ENCODE measurements at places on chromosomes 12 and 14.

DNA sequence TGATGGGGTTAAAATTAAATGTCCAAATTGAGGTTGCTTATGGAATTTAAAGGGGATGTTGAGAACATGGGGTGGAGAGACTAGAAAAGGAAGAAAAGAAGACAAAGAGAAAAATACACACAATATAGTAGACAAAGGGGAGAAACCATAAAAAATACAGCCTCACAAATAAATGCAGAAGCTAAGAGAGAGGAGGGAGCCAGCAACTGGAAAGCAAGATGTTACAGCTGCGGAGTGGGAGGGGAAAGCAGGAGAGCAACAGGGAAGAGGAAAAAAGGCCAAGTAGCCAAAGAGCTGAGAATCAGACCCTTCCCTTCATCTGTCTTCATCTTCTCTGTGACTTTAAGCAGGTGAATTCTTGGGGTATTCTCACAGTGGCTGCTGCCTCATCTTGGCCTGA, 39.7 kb upstream of the SMUG1 start:
- DNase-seq = no peak

- DNase-seq = no peak
These were observed 389.7 kb downstream of the AACS start for GRCh38 chr12:125454786-125455480.

- no peak for DNase-seq
These were observed 92.2 kb downstream of the CACNA1C start for GRCh38 chr12:2144951-2145350.

GRCh38 chr12:52455821-52456220, 3.9 kb upstream of the KRT6B start:
- no peak for DNase-seq

- DNase-seq = no peak
These were observed 62.0 kb downstream of the TMEM121 start for GRCh38 chr14:105588236-105588860.

DNA sequence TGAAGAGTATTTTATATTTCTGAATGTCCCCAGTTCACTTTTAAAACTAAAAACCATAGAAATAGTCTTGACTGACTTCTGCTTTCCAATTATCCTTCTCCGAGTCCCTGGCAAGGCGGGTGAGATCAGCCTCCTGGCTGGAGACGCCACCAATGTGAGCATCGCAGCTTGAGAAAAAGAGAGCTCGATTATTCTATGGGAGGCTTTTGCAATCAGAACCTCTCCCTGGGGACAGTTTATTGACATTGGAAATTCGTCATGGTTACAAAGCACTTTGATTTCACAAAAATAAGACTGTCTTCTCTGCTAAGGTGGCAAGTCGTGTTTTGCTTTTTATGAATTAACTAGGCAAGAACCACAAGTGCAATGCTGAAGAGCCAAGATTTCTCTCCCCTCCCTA, 23.6 kb upstream of the GPHB5 start:
- DNase-seq = no peak

GRCh38 chr12:12819752-12820311, 6.7 kb downstream of the DDX47 start:
- no peak for DNase-seq

GRCh38 chr12:128793701-128794100, 30.1 kb downstream of the SLC15A4 start:
- no peak for DNase-seq

- peak; percentile 74 for DNase-seq
These were observed 103.8 kb upstream of the FKBP4 start for GRCh38 chr12:2691006-2691344.

DNA sequence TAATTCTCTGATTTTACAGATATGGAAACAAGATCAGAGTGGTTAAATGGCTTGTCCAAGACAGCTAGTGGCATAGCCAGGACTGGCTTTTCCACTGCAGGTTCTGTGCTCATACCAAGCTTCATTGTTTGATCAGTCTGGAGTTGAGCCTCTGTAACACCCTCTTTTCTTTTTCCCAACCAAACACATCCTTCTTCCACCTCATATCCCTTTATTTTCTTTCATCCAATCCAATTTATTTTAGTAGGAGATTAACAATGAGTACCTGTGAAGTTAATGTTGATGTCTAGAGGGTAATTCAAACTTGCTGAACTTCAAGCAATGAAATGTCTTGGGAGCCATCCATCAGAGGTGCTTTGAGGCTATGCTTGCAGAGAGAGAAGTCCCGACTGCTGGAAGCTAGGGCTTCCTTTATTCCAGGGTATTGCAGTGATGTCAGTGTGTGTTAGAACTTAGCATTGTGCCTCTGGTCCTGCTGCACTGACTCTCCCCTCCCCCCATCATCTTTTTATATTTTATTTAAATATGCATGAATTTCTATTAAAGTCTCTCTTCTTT, 452.1 kb upstream of the PDE3A start:
- peak; percentile 67 for DNase-seq

- no peak for DNase-seq
These were observed 16.9 kb downstream of the BDKRB1 start for GRCh38 chr14:96272777-96273473.

DNA sequence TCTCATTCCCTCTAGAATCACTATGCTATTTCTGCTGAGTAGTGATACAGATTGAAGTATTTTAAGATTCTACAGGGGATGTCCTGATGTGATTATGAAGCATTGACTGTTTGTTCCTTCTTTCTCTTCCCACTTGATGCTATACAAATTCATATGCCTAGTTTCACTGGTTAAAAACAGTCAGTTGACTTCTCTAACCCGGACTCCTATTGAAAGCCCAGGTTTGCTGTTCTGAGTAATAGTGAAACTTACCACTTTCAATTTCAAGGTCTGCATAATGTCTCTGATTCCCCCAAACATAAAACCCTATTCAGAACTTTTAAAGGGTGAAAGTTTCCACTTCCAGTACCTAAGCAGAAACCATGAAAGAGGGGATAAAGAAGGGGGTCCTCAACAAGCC, 117.7 kb upstream of the RPL10L start:
- DNase-seq = no peak

GRCh38 chr14:54443981-54444380, 2.8 kb upstream of the CNIH1 start:
- DNase-seq = no peak

- DNase-seq = no peak
These were observed 629.0 kb downstream of the MED13L start for GRCh38 chr12:115648463-115648862.

- DNase-seq = no peak
These were observed 334.1 kb upstream of the RGS6 start for GRCh38 chr14:71597955-71598660.

DNA sequence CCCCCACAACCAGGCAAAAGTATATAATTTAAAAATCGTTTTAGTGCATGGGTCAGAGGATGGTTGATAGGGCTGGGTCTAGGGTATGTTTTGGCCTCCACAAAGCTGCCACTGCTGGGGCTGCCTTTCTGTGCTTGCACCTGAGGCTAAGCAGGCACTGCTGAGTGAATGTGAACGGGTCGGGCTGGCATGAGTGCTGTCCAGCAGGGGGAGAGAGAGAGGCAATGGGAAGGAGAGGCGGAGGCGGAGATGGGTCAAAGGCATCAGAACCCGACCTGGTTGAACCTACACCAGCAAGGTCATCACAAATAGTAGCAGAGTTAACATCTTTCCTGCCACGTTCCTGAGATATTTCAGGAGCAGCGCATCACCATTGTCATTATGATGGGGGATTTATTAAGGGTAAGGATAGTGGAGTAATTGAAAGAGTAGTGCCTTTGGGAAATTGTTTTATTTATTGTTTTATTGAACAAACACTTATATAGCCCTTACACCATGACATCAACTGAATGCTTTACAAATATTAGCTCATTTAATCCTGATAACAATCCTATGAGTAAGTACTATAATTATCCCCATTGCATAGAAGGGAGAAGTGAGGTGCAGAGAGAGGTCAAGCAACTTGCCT, 5.8 kb upstream of the NRXN3 start:
- DNase-seq = peak; percentile 45

- peak; percentile 44 for DNase-seq
These were observed 142.3 kb downstream of the RTN1 start for GRCh38 chr14:59728304-59728703.

- no peak for DNase-seq
These were observed 552.1 kb upstream of the FBXO33 start for GRCh38 chr14:39984323-39984722.

- no peak for DNase-seq
These were observed 8.1 kb upstream of the EIF2S3B start for GRCh38 chr12:10497602-10498001.

DNA sequence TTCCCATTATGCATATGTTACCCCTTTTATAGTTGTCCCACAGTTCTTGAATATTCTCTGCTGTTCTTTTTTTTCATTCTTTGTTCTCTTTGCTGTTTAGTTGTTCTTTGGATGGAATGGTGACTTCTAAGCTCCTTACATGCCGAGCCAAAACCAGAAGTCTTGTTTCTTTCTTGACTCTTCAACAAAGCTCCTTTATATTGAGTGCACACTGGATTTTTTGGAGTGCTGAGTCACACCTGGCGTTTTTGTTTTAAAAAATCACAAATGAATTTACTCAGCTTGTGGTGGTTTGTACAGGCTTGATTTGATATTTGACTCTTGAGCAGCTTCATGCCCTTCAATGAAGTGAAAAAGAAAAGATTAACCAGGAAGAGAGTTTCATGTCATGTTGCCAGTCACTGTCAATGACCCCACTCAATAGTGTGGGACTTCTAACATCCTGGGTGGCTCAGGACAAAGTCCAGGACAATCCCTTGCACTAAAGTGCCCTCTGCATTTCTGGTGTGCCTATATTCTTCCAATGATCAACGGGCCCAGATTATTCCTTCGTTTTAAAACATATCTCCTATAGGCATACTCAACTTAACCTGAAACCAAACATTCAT, 112.4 kb upstream of the SLC38A4 start:
- DNase-seq = no peak

GRCh38 chr12:6266971-6267721, 43.3 kb upstream of the PLEKHG6 start:
- DNase-seq = no peak

GRCh38 chr12:46473634-46474329, 101.2 kb upstream of the SLC38A2 start:
- peak; percentile 57 for DNase-seq

- no peak for DNase-seq
These were observed 477.1 kb upstream of the CCDC196 start for GRCh38 chr14:66009089-66009488.

DNA sequence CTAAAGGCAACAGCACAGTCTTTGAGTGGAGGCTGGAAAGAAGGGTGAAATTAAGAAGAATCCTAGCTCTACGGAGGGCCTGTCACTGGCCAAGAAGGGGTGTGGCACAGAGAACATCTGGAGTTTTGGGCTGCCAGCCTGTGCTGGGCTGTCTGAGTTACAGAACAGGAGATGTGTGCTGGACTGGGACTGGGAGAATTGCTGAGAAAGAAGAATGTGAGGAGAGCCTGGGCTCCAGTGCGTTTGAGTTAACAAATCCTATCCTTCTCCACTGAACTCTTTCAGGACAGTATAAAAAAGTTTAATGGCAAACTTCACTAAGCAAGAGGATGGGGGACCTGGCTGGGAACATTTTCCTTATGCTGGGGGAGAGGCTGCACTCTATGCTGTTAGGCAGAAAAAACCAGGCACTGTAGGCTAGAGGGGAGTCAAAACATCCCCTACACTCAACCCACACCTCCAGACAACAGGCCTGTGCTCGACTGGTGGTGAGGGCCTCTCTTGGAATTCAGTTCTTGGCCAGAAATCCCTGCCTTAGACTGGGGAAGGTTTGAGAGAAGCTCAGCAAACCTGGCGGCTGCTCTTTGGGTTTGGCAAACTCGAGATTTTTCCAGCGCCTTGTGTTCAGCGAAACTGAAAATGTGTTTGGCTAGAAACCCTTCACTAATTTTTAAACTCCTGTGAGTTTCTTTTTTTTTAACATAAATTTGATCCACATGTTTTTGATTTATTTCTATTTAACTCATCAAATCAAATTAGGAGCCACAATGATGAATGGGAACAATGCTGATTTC, 217.3 kb downstream of the MON2 start:
- DNase-seq = no peak

GRCh38 chr12:52434760-52435530, 774 bp upstream of the KRT75 start:
- DNase-seq = no peak

DNA sequence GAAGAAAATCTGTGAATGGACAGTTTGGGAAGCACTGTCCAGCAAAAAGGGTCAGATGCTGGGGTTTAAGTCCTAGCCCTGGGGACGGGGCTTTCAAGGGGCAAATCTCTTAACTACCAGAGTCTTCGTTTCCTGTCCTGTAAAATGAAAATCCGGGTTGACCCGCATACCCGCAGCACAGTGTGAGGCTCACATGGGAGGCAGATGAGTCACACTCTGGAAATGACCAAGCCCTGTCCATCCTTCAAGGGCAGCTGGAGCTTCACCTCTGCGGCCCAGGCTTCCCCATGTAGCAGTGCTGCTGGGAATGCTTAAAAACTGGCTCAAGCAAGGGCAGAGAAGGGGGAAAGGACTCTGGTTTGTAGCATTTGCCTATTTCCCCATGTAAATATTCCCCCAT, 19.0 kb downstream of the FAM181A start:
- DNase-seq = no peak

- no peak for DNase-seq
These were observed 17.2 kb upstream of the MARK3 start for GRCh38 chr14:103367995-103368394.

- DNase-seq = no peak
These were observed 365 bp upstream of the TPI1 start for GRCh38 chr12:6866920-6867412.

- no peak for DNase-seq
These were observed 299.0 kb upstream of the FOXG1 start for GRCh38 chr14:28467611-28468010.

GRCh38 chr14:38904959-38905358, 198.1 kb downstream of the SEC23A start:
- DNase-seq = no peak

- no peak for DNase-seq
These were observed 60.1 kb downstream of the CRACR2A start for GRCh38 chr12:3692616-3693365.

DNA sequence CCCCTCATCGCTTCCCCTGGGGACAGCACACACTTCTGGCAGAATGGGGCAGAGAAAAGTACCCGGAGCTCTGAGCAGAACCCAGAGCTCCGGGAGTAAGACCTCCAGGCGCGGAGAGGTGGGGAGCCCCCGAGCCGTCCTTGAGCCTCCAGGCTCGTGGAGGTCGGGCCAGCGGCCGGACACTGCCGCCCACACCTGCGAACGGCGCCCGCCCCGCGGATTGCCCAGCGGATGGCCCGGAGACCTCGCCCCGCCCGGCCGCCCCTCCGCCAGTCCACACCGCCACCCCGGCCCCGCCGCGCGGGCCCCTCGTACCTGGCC, 344 bp downstream of the SPTLC2 start:
- no peak for DNase-seq
